Articular chondrocyte of knee joint (primary cell): ENCODE measurements at places on chromosomes 6 and 20. TPM values are rescaled to one million over a fixed set of nuclear protein-coding genes. Genes with fewer than 3 reads are reported as not detected.

The DDAH2 gene
- 76.2 and 84.3 TPM in 2 replicates for total RNA-seq

The CST5 gene
- total RNA-seq, result not detected in 2 replicates

The ASIP gene
- total RNA-seq, result 0.22 TPM in 1 of 2 replicates, not detected in the other

The GPSM3 gene
- total RNA-seq, result 0.86 and 1.0 TPM in 2 replicates

The PHACTR3 gene
- not detected in 2 replicates for total RNA-seq

The SPEF1 gene
- total RNA-seq, result 0.22 TPM in 1 of 2 replicates, not detected in the other

The MAS1L gene
- not detected in 2 replicates for total RNA-seq

The SLC13A3 gene
- total RNA-seq, result 1.5 and 1.6 TPM in 2 replicates

The BACH2 gene
- 0.91 and 1.3 TPM in 2 replicates for total RNA-seq

The SMIM13 gene
- 5.5 and 6.2 TPM in 2 replicates for total RNA-seq
